Activated CD4-positive, alpha-beta memory T cell treated with anti-CD3 and anti-CD28 coated beads, Interleukin-2, amount 10 ng/mL, durations not matched to agents 7 days and 5 days (primary cell): ENCODE measurements at places on chromosomes 1 and 21. TPM values are rescaled to one million over a fixed set of nuclear protein-coding genes. Genes with fewer than 3 reads are reported as not detected.

DNA sequence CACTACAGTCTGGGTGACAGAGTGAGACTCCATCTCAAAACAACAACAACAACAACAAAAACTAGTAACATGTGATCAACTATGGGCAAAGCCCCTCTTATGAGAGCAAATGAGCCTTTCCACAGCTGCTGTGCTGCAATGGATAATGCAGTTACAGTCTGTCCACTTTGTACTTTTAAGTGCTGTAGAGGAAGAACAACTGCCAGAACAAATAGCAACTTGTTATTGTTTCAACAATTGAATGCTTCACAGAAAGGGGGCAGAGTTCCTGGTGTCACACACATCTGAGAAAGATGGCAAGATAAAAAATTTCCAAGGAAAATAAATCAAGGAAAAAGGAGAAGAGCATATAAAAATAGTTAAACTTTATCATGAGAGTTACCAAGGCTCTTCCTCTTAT lies 243.6 kb upstream of the DMRTA2 start:
- no peak for DNase-seq

GRCh38 chr1:50308878-50309277 lies 114.4 kb downstream of the DMRTA2 start:
- DNase-seq, result peak; percentile 24

GRCh38 chr1:110960777-110961420 lies 2.8 kb downstream of the LRIF1 start:
- DNase-seq, result no peak

DNA sequence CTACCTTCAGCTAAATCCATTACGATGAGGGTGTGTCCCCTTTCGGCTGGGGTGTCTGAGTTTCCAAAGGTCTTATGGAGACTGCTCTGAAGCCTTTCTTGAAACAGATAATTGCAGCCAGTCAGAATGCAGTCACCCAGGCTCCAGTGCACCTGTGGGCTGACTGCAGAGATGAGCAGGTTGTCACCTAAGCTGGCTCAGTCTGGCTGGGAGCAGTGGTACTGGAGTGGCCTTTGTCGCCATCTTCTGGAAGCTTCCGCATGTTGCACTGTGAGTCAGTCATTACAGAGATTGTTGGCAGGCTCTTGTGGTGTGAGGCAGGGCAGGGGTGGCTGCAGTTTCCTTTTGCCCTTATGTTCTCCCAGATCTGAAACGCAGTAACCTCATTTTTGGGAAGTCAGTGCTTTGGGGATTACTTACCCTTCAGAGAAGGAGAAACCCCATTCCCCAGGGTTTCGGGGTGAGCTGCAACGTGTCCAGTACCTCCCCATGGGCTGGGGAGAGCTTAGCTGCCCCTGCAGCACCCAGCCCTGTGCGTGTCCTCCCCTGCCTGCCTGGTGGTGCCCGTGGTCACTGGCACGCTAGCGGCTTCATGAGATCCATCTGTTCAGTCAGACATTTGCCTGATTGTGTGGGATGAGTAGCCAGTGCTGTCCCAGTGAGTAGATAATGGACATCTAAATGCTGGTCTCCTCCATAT lies 48.0 kb downstream of the SMYD2 start:
- DNase-seq, result peak; percentile 84

DNA sequence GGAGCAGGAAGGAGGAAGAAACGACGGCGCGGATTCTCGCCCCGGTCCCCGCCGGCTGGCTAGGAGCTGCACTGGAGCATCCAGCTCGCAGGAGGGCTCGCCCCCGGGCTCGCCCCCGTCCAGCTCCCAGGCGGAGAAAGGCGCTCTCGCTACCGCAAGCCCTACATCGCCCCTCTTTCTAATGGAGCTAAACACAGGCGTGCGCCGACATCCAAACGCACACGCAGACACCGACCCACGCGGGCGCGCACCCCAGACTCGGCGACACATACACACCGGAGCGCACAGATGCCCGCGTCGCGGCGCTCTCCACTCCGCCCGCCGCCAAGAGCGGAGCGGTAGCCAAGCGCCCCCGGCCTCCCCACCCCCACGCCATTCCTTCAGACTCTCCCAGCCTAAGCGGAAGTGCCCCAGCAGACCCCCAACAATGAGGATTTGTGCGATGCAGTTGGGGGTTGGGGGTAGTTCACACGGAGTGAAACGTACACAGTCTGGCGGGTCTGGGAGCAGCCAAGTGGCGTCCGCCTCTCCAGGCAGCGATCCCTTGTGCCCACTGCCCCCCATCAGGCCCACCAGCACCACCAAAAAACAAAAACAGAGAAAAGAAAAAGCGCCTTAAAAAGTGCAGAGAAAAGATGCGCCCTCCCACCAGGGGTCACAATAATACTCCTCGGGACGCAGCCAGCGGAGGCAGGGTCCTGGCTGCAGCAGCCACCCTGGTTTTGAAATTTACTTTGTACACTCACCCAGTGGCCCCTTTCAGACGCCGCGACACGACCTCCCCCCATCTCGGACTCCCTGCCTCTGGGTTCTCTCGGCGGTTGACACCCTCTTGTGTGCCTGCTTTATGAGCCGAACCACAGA lies 1.4 kb downstream of the DAB1 start:
- no peak for DNase-seq

DNA sequence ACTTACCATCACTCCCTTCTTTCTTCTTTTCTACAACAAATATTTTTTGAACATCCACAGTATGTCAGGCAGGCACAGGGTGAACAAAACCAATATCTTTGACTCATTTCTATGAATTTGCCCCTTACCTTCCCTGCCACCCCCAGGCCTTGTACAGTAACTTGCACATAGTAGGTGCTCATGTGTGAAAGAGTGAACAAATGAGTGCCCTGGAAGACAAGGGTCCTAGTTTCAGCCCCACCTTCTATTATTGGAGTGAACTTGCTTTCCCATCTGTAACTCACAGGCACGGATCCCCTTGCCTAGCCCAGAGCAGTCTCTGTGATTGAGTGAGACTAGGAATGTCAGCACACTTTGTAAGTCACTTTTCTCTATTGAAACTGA lies 12.8 kb downstream of the ZDHHC18 start:
- DNase-seq, result no peak

DNA sequence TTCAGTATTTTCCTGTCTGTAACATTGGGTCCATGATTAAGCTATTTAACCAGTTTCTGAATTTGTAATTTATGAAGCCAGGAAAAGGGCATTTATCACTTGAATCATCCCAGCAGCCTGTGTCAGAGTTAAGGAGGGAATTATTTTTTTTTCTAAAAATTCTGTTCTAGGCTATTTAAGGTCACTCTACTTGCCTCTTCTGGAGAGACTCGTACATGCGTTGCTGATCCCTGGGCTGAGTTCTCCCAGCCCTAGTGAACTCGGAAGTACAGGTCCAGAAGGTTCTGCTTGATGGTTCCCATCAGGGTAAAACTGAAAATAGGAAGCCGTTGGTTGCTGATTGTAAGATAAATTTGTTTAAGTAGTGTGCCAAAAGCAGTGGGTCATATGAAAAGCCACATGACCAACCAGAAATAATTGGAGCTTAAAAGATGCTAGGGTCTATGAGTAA lies 90.7 kb downstream of the GPR88 start:
- DNase-seq, result no peak

GRCh38 chr1:39955547-39956539 lies 898 bp downstream of the MFSD2A start:
- peak; percentile 52 for DNase-seq

DNA sequence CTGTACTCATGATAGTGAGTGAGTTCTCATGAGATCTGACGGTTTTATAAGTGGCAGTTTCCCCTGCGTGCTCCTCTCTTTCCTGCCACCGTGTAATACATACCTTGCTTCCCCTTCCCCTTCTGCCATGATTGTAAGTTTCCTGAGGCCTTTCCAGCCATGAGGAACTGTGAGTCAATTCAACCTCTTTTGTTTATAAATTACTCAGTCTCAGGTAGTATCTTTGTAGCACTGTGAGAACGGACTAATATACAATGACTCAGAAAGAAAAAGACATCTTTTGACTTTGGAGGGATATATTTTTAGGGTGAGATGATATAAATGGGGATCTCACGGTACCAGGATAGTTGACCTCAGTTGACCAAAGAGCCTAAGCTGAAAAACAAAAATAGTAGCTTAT lies 74.7 kb upstream of the BACH1 start:
- DNase-seq, result no peak

DNA sequence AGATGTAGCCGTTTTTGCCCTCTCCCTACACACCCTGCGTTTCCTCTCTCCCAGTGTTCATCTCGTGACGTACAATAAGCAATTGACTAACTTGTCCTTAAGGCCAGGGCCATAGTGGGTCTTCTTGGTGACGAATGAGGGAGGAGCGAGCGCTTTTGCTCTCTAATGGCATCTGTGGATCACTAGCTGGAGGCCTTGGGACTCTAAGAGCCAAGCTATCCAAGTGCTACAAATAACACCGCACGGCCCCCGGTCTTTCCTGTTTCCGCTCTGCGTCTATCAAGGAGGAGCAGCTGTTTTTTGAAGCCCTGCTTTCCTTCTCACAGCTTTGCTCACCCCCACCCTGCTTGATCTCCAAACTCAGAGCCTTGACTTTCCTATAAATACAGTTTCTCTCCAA lies 25.2 kb downstream of the EVA1C start:
- no peak for DNase-seq

- no peak for DNase-seq
Observed at GRCh38 chr1:118928739-118929554, 59.2 kb downstream of the TBX15 start.

DNA sequence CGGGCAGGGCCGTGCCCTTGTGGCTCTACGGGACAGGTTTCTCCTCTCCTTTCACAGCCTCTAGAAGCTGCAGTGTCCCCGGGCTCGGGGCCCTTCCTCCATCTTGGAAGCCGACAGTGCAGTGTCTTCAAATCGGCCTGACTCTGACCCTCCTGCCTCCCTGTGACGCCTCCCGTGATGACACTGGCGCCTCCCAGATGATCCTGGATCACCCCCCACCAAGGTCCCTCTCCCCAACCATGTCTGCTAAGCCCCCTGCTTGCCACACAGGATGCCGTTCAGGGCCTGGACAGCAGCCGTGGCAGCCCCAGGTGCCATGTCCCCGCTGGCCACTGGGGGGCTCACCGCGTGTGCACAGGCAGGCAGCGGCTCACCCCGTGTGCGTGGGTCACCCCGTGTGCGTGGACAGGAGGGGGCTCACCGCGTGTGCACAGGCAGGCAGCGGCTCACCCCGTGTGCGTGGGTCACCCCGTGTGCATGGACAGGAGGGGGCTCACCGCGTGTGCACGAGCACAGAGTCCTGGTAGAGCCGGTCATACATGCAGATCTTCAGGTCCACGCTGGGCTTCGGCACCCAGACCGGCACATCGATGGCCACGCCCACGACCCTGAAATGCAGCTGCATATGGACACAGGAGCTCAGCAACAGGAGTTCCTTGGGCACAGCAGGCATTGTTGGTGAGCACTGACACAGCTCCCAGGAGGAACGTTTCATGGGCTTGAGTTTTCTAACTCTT lies 24.9 kb upstream of the TMEM52 start:
- DNase-seq, result peak; percentile 51

- no peak for DNase-seq
Observed at GRCh38 chr1:119631433-119632102, 16.5 kb downstream of the ZNF697 start.

- peak; percentile 11 for DNase-seq
Observed at GRCh38 chr1:5651964-5652821, 340.0 kb downstream of the NPHP4 start.

DNA sequence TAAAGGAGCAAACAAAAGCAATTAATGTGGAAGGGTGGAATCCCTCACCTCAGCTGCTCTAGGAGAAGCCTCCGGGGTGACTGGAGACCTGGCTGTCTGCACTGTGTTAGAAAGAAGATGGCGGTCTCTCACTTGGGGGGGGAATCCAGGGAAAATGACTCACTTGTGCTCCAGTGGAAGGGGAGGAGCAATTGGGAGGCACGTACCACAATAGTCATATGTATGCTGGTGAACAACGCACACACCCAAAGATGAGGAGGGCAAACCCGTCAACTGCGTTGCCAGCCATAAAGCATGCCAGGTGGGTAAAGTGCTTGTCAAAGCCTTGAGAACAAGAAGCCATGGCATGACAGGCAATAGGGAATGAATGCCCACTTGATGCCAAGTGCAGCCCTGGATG lies 22.1 kb downstream of the PLEKHA6 start:
- DNase-seq, result no peak

GRCh38 chr1:3776231-3776961 lies 3.8 kb downstream of the SMIM1 start:
- no peak for DNase-seq

DNA sequence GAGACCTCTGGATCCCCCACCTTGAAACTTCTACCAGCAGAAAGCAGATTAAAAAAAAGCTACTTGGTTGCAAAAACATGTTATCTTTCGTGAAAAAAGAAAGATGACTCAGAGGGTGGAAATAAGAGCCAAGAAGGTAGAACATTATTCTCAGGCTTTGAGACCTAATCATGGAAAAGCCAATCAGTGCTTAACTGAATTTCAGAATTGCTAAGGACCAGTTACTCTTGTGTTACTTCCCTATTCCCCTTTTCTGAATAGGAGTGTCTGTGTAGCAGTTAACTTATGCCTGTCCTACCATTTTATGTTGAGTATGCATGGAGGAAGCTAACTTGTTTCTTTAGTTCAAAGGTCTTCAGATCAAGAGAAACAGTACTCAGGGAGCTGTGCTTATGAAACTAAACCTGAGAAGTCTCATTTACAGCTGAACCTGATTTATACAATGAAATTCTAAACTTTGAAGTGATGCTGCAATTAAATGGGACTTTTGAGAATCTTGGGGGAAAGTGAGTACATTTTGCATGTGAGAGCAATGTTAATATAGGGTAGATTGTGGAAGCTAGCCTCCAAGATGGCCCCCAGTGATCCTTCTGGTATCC lies 15.1 kb upstream of the FOXD3 start:
- DNase-seq, result no peak

DNA sequence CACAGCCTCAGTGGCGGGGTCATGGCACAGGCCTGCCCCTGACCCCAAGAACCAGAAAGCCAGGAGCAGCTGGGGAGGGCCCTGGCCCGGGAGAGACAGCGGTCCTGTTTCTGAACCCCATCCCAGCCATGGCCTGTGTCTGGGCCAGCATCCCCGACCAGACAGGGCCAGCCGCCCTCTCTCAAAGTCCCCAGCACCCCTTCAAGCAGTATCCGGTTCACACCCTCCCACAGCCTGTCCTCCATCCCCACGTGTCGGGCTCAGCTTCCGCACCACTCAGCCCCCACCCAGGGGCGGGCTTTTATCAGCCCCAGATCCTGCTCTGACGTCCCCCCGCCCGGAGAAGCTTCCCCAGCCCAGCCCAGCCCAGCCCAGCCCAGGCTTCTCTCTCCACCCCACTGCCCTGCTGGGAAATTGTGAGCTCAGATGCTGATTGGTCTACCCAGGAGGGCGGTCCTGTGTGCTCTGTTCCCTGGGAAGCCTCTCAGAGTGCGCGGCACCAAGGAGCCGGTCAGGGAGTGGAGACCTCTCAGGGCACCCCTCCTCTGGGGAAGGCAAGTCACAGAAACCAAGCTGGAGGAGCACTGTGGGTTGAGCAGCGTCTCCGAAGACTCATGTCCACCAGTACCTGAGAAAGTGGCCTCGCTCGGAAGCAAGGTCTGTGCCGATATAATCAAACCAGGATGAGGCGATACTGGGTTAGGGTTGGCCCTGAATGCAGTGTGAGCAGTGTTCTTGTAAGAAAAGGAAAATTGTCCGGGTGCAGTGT lies 4.7 kb upstream of the FAAP20 start:
- peak; percentile 93 for DNase-seq

- DNase-seq, result no peak
Observed at GRCh38 chr1:116877141-116877818, 32.4 kb upstream of the PTGFRN start.

The FLG2 gene
- 0.03 TPM for total RNA-seq

The ISG15 gene
- 623 TPM for total RNA-seq

The ADAMTS1 gene
- total RNA-seq, result 1.4 TPM

The RGS8 gene
- not detected for total RNA-seq

The RHD gene
- not detected for total RNA-seq

The SHISA4 gene
- 0.81 TPM for total RNA-seq

The CCDC181 gene
- total RNA-seq, result not detected

The GPR37L1 gene
- total RNA-seq, result not detected
